Caki2 (cell line): ENCODE measurements at places on chromosomes 6 and 20. TPM values are rescaled to one million over a fixed set of nuclear protein-coding genes. Genes with fewer than 3 reads are reported as not detected.

PCSK2 gene
- total RNA-seq = 0.91 and 1.4 TPM in 2 replicates

HLA-DPA1 gene
- total RNA-seq = not detected in 2 replicates

GRM1 gene
- 0.20 and 0.41 TPM in 2 replicates for total RNA-seq

GRCh38 chr6:158361961-158362669 lies 49.9 kb downstream of the TULP4 start:
- DNase-seq = no peak

DNA sequence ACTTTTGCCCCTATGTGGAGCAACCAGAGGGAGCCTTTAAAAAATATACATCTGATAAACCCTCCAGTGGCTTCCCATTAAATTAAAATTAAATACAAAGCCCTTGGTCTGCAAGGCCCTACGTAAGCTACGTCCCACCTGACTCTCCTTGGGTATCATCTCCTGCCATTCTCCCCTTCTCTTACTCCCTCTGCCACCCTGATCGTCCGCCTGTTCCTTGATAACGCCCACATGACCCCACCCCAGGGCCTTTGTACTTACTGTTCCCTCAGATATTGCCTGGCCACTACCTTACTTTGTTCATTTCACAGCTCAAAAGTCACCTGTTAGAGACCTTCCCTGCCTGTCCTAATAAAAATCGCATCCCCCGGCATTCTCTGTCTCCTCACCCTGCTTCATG lies 5.4 kb upstream of the NFATC2 start:
- DNase-seq = no peak
